Muscle of arm (tissue), 14 donors: ENCODE measurements at places on chromosomes 11 and 22. TPM values are rescaled to one million over a fixed set of nuclear protein-coding genes. Genes with fewer than 3 reads are reported as not detected.

CABP4 gene
- 0.97 TPM for polyA plus RNA-seq

- no peak for DNase-seq
Observed at GRCh38 chr22:50141891-50142363, 28.6 kb upstream of the PANX2 start.

P4HA3 gene
- polyA plus RNA-seq = 3.3 TPM

FGF4 gene
- 12.6 TPM for polyA plus RNA-seq

APOBEC3B gene
- polyA plus RNA-seq = 2.5 TPM

DNA sequence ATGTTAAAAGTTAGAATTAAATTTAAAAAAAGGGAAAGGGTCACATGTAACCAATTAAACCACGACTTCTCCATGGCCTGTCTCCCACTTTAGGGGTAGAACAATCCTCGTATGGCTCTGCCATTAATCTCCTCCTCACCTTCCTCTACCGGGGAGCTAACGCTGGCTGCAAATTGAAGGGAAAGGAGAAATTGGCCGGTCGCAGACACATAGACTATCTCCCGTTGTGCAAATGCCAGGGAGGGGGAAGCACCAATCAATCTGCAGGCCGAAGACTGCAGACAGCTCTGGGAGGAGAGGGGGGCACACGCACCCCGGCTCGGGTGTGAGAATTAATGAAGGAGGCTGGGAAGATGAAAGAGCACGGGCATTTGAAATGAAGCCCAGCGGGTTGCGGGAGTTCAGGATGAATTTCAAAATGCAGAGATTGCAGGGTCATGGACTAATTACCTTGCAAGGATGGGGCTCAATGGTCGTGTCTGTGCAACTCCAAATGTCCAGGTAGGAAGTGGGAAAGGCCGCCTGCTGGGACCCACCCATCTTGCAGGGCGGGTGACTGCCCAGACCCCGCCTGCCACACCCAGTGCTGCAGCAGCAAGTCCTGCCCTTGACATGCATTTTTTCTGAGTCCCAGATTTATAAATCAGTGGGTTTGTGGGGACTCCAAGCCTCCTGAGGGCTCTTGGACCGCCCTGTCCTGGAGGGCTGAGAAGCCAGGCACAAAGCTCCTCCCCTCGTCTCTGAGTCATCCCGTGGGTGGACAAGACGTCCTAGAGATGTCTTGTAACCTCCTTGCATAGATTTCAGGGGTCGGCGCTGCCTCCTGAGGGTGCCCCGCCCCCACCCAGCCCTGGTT is 534.2 kb downstream of the TBC1D22A start:
- DNase-seq = no peak

DNA sequence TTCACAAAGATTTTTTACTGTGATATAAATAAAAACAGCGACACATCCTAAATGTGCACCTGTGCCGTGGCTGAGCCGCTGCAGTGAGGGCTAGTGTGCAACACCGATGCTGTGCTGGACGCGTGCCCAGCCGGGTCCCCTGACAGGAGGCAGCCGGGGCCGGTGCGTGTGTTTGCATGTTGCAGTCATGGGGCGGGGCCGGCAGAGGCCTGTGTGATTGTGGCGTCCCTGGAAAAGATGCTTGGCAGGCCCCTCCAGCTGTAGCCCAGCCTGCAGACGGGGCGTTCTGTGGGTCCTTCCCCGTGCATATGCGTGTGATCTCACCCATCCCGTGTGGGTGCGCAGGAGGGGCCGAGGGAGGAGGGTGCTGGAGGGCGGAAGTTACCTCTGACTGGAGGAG is 30.6 kb downstream of the MUC6 start:
- peak; percentile 56 for DNase-seq

GSTT2B gene
- 2.1 TPM for polyA plus RNA-seq
